ENCODE measurements at places on chromosomes 2 and 18.

- DNase-seq: no peak
- H3K4me1 ChIP-seq: peaks cover 51% of the 10 kb centered on the region
- H3K36me3 ChIP-seq: peaks cover 11% of the 10 kb centered on the region
Measured at GRCh38 chr2:179239195-179239594, 25.4 kb downstream of the SESTD1 start.

- peaks cover 71% of the 10 kb centered on the region for H3K27me3 ChIP-seq
- H3K4me3 ChIP-seq: peak overlapping the region; percentile 66
- H3K36me3 ChIP-seq: no peaks in the 10 kb centered on the region
- H3K27ac ChIP-seq: no peak overlapping the region
- H3K4me1 ChIP-seq: peaks cover 9% of the 10 kb centered on the region
Measured at GRCh38 chr2:178194600-178195389, 483 bp downstream of the OSBPL6 start.

GRCh38 chr2:68386365-68386764 lies 21.3 kb downstream of the PLEK start:
- H3K27me3 ChIP-seq: peaks cover 21% of the 10 kb centered on the region
- H3K4me3 ChIP-seq: no peak overlapping the region
- peaks cover 38% of the 10 kb centered on the region for H3K4me1 ChIP-seq
- no peak overlapping the region for H3K27ac ChIP-seq
- no peak for DNase-seq

DNA sequence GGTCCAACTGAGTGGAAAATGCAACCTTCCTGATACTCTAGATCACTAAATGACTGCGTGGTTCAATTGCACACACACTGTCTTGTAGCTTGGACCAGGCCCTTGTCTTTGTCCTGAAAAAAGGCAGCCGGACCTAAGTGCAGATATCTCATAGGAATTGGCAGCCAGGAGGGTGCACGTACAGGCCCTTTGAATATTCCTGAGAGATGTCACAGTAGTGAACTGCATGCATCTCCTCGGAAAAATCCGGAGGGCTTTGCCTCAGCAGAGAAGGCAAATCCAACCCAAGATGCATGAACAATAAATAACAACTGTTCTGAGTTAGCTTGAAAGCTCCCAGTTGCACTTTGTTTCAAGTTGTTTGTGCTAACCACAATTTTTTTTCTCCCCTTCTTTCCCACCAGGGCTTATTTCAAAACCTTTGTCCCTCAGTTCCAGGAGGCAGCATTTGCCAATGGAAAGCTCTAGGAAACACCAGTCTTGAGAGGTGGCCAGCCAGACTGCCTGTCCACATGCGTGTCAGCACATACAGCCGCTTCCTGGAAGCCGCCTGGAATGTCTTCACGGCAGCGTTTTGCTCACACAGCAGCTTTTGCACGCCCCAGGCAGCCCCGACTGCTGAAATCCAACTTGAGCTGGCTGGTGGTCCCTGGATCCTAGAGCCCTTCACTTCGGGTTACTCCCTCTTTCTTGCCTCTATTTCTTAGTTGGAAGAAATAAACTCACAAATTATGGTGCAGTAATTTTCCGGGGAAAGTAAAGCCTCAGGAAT lies 54.4 kb upstream of the FOSL2 start:
- no peak for DNase-seq
- no peak overlapping the region for H3K27ac ChIP-seq
- peaks cover 7% of the 10 kb centered on the region for H3K27me3 ChIP-seq
- no peak overlapping the region for H3K4me3 ChIP-seq

- H3K36me3 ChIP-seq: no peaks in the 10 kb centered on the region
- H3K27ac ChIP-seq: no peak overlapping the region
- H3K4me3 ChIP-seq: no peak overlapping the region
- peaks cover 23% of the 10 kb centered on the region for H3K27me3 ChIP-seq
Measured at GRCh38 chr2:205914213-205915129, 171.5 kb downstream of the INO80D start.

DNA sequence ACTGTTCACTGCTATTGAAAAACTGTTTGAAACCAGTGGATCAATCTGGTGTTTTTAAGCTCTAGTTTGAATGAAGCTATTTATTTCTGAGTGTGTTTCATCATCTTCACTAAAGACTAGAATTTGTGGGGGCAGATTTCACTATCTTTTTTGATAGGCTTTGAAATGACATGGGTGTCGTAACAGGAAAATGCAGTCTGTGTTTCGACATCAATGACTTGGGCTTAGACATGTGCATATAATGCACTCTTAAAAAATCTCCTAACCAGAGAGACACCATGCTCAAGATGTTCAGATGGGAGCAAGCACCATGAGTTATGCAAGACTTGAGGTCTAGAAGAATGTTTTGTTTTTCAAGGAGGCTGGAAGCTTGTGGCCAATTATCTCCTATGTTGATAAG lies 221.6 kb downstream of the GPD2 start:
- no peaks in the 10 kb centered on the region for H3K4me1 ChIP-seq
- H3K36me3 ChIP-seq: no peaks in the 10 kb centered on the region
- H3K4me3 ChIP-seq: no peak overlapping the region
- DNase-seq: no peak
- no peak overlapping the region for H3K27ac ChIP-seq

DNA sequence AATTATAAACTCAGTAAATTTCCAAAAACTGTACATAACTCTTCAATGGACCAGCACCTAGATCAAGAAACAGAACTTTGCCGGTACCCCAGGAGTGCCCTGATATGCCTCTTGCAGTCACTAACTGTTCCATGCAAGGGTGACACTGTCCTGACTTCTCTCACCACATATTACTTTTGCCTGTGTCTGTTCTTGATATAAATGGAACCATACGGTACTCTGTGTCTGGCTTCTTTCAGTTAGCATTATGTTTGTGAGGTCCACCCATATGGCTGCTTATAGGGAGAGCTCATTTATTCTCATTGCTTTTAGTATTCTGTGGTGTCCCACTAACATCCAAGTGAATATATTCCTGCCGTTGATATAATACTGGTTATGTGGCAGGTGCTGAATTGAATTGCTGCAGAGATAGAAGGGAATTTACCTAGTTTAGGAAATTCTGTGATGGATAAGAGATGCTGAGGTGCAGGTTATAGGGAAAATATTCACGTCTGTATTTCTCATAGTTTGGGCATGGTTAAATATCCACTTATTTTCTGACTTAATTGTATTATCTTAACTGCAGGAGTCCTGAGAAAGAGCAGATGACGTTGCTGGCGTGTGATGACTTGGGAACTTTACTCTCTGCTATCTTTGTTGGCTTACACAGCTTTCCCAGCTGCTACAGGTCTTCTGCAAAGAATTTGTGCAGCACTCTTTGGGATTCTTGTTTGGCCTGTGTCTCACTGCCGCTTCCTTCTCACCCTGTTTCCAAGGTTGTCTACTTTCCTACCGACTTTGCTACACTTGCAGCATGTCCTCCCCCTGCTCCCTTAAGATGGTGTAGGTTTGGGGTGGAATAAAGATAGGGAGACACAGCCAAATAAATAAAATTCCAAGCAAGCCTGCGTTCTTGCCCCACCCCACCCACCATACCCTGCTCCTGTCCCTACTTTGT lies 107.9 kb downstream of the MAP4K4 start:
- H3K4me3 ChIP-seq: no peak overlapping the region
- no peak for DNase-seq
- H3K36me3 ChIP-seq: peaks cover 28% of the 10 kb centered on the region
- H3K27me3 ChIP-seq: no peaks in the 10 kb centered on the region

DNA sequence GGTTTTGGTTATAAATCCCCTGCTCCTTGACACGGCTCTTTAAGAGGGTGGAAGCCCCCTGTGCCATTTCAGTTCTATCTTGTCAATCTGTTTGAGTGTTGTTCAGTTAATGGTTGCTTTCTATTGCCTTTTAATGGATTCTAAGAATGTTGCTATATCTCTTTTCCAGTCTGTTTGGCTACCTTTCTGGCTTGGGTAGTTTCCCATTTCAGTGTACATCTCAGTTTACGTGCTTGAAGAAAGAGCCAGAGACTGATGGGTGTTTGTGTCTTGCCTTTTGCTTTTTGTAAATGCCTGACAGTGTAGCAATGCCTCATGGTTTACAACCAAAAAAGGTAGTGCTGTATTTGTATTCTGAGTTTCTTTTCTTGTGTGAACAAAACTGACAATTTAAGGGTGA lies 45.3 kb downstream of the SPATS2L start:
- H3K36me3 ChIP-seq: no peaks in the 10 kb centered on the region
- DNase-seq: no peak
- no peak overlapping the region for H3K27ac ChIP-seq

GRCh38 chr2:203662951-203663350 lies 43.5 kb upstream of the CD28 start:
- DNase-seq: no peak
- H3K4me1 ChIP-seq: peaks cover 21% of the 10 kb centered on the region
- H3K27ac ChIP-seq: no peak overlapping the region
- no peak overlapping the region for H3K4me3 ChIP-seq
- no peaks in the 10 kb centered on the region for H3K36me3 ChIP-seq
- H3K27me3 ChIP-seq: no peaks in the 10 kb centered on the region

- no peak overlapping the region for H3K4me3 ChIP-seq
- peaks cover 19% of the 10 kb centered on the region for H3K36me3 ChIP-seq
- no peak for DNase-seq
Measured at GRCh38 chr18:3238742-3239141, 8.9 kb upstream of the MYL12A start.

- H3K4me1 ChIP-seq: no peaks in the 10 kb centered on the region
- H3K27me3 ChIP-seq: no peaks in the 10 kb centered on the region
- no peak overlapping the region for H3K27ac ChIP-seq
- DNase-seq: no peak
- no peaks in the 10 kb centered on the region for H3K36me3 ChIP-seq
Measured at GRCh38 chr18:56207989-56208388, 430.4 kb downstream of the TXNL1 start.

DNA sequence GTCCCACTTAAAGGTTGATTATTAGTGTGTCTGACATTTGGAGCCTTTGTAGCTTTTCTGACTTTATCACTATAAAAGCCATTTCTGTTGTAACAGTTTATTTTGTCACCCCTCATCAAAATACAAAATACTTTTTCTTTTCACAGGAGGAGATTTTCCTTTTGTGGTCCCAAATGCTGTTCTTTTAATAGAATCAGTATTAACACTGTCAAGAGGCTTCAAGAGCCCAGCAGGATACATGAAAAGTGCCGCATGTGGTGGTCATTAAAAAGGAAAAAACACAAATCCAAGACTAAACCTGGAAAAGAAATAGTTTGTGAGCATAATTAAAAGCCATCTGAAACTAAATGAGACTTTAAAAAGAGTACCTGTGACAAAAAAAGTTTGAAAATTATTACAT lies 515.7 kb downstream of the DCDC2C start:
- H3K4me3 ChIP-seq: no peak overlapping the region
- no peaks in the 10 kb centered on the region for H3K4me1 ChIP-seq
- H3K36me3 ChIP-seq: no peaks in the 10 kb centered on the region
- H3K27me3 ChIP-seq: no peaks in the 10 kb centered on the region

DNA sequence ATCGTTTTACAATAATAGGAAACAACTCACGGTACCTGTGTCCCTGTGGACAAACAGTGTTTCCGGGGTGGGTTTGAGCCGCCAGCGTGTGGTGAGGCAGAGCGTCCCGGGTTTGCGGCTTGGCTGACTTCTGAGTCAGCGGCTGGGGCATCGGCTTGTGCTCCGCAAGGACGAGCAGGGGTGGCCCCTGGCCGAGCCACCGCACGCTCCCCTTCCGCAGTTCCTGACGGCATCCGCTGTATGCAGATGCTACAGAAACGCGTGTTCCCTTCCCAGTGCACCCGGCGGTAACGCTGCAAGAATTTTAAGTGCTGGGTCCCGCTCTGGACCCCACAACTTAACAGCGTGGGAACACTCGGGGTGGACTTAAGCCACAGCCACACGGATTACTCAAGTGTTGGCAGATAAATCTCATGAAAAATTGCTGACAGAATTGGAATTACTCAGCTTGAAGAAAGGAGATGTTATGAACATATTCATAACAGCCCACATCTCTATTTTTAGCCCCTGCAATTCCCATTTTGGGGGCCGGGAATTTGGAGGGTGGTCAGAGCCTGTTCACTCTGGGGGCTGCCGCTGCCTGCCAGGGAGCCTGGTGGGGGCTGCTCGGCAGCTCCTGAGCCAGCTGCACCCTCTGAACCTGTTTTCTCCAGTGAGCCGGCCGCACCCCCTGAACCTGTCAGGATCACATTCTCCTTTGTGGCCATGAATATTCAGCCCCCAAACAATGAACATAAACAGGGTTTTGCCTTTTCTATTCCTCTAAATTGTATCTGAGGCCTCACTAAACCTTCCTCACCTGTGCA lies 12.6 kb upstream of the KCNG2 start:
- H3K36me3 ChIP-seq: no peaks in the 10 kb centered on the region
- no peak overlapping the region for H3K27ac ChIP-seq
- no peak for DNase-seq
- H3K4me3 ChIP-seq: no peak overlapping the region
- peaks cover 59% of the 10 kb centered on the region for H3K27me3 ChIP-seq
- H3K4me1 ChIP-seq: no peaks in the 10 kb centered on the region

GRCh38 chr18:47143899-47144485 lies 6.3 kb downstream of the HDHD2 start:
- H3K4me3 ChIP-seq: no peak overlapping the region
- H3K4me1 ChIP-seq: peaks cover 8% of the 10 kb centered on the region
- no peaks in the 10 kb centered on the region for H3K27me3 ChIP-seq
- H3K36me3 ChIP-seq: peaks cover 19% of the 10 kb centered on the region

DNA sequence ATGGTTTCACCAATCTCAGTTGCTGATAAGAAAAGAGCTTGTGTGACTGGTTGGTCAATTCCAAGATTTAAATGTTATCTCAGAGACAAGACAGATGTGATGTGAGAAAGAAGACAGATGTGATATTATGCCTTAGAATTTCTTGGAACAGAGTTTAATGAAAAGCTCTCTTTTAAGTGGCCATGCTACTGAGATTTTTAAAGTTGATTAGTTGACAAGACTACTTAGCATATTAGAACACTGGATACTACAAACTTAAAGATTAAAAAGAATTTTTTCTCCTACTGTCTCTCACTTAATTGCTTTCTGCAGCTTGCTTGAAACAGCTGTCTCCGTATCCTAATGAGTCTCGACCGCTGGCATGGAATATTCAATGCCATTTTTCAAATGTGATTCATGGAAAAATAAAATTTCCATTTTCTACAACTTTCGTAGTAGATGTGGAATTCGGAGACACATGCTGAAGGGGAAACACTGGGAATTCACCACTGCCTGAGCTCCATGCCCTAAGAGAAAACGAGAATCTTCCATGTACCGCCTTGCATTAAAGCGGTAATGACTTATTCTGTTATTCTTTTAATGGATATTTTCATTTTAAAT lies 634.2 kb upstream of the SETBP1 start:
- no peak for DNase-seq
- no peaks in the 10 kb centered on the region for H3K4me1 ChIP-seq
- H3K27ac ChIP-seq: no peak overlapping the region
- H3K36me3 ChIP-seq: no peaks in the 10 kb centered on the region

DNA sequence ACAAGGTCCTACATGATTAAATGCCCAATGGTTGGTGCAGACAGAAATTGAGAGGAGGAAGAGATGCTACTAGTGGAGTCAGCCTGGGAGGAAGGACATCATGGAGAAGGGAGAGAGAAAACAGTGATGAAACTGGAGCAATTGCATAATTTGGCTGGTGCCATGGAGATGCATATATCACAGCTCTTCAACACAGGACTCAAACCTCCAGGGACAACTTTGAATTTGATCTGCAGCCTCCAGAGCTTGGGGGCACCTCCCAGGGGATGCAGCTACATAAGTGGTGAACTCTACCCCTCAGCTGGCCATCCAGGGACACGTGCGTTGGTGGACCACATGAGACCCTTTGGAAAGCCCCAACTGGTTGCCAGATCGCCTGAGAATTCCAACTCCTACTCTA lies 80.4 kb downstream of the CTAGE1 start:
- peaks cover 6% of the 10 kb centered on the region for H3K4me1 ChIP-seq
- H3K36me3 ChIP-seq: no peaks in the 10 kb centered on the region
- no peak overlapping the region for H3K27ac ChIP-seq
